ENCODE measurements at places on chromosomes 12 and 14.

- DNase-seq: no peak
Observed at GRCh38 chr12:99027461-99027860, 382.4 kb downstream of the APAF1 start.

GRCh38 chr12:45912774-45913173, 77.6 kb downstream of the SCAF11 start:
- no peak for DNase-seq

GRCh38 chr14:96762650-96763049, 34.5 kb upstream of the VRK1 start:
- DNase-seq: no peak

GRCh38 chr14:41154143-41154807, 452.4 kb upstream of the LRFN5 start:
- DNase-seq: no peak

GRCh38 chr12:126950266-126950665, 1316.7 kb upstream of the TMEM132C start:
- no peak for DNase-seq
